ENCODE measurements at places on chromosomes 12 and 14. TPM values are rescaled to one million over a fixed set of nuclear protein-coding genes. Genes with fewer than 3 reads are reported as not detected.

DNA sequence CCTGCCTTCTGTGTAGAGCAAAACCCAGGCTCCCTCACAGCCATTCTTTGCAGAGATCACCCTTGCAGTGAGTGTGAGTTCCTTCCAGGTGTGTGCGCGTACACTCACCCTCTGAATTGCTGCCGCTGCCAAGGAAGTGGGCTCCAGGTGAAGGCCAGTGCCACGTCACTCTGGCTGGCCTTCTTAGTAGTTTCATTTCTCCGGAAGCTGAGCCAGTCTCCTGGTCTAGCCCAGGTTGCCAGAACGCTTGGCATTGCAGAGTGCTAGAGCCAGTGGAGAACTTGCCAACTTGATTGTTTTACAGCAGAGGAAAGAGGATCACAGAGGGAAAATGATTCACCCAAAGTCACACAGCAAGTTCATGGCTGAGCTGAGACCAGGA lies 11.0 kb downstream of the CBLN3 start:
- DNase-seq, result no peak

GRCh38 chr14:90547250-90547649 lies 150.4 kb downstream of the CALM1 start:
- DNase-seq, result no peak

DNA sequence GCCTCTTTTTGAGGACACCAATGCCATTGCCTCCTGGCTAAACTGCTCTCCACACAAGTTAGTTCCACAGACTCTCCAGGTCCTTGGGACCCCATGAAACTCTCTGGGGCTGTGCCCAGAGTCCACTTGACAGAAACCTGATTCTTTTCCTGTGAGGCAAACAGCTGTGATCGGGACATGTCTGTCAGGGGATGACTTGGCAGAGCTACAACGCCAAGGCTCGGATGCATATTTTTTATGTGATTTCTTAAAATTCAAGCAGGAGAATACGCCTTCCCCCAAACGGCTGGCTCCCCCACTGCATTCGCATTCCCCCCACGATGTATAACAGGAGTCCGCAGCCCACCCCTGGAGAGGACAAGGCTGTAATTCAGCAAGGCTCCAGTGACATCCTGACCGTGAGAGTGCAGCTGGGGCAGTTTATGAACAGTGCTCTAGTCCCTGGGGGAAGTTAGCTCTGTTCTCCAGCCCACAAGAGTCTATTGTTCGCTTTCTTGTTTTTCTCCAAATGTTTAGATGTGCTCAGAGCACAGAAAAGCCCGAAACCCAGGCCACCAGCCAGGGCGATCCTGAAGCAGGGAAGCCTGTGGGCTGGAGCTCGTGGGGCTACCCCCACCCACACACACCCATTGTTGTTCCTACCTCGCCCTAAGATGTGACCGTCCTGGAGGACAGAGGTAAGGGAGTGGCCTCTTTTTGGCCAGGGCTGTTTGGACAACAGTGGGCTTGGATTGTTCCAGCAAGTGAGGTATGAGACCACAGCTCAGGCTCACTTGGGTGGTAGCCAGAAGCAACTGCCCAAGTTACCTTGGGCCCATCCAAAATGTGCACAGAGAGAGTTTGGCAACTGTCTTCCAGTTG lies 159.5 kb downstream of the ZFP36L1 start:
- no peak for DNase-seq

The TMEM121 gene
- total RNA-seq, result 0.81 TPM

The BMAL2 gene
- 16.2 TPM for total RNA-seq

DNA sequence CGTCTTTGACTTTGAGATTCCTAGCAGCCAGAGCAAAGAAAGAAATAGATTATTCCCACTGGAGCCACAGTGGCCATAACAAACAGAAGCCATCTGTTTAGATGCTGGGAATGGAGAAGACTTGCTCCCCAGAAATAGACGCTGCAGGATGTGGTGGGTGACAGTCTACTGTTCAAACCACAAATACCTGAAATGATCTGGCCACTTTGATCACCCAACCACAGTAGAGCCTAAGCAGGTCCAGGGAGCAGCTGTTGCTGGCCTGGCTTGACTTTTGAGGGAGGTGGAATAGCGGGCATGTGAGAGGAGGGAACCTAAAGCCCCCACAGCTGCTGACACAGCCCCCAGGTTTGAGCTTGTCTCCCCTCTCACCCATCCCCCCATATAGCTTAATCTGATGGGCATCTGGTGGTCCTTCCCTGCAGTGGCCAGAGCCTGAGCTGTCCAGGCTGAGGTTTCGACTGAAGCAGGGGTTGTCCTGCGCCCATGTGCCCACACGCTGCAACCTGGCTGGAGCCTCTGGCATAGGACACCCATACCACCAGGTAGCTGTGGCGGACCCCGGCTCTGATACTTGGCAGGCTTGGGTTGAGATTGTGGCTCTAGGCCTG lies 38.7 kb downstream of the SH2B3 start:
- DNase-seq, result no peak

DNA sequence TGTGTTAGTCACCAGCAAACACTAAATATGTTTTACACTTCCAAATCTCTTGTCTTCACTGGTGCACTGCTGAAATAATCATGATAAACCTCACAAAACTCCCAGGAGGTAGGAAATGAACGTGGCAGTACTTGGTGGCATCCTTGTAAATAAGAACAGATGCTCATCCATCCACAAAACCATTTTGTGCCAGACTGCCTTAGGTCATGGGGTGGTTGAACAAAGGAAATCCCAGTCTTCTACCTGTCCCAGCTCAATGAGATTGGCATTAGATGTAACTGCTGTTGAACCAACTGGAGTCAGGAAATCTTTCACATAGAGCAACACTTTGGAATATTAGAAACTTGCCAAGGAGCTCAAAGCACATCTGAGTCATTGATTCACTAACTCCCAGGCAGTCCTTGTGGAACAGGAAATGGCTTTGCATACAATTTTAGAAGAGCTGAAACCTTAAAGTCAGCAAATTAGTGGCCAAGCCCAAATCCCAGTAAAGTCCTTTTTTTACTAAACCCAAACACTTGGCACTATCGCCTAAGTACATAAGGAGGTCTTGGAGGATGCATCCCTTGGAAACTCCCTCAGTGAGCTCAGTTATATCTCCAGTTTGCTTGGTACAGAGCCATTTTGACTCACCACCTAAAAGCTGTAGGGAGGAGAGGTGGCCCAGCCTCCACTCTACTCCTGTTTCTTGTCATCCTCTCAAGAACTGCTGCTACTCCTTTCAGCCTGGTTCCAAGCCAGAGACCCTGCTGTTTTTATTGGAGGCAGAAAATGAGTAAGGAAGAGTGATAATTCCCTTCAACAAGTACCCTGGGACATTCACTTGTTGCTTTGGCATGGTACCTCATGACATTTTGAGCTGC lies 208.0 kb downstream of the NOVA1 start:
- DNase-seq, result no peak
